ENCODE measurements at places on chromosomes 6 and 20.

GRCh38 chr6:45327956-45328522 lies at the start of gene RUNX2:
RUNX2 (plus strand) TSS chr6:45328330; CDS start chr6:45328727, 397 bp downstream.
- DNase-seq, result no peak

GRCh38 chr6:170454512-170455285 lies 98.4 kb downstream of the PSMB1 start:
- no peak for DNase-seq

DNA sequence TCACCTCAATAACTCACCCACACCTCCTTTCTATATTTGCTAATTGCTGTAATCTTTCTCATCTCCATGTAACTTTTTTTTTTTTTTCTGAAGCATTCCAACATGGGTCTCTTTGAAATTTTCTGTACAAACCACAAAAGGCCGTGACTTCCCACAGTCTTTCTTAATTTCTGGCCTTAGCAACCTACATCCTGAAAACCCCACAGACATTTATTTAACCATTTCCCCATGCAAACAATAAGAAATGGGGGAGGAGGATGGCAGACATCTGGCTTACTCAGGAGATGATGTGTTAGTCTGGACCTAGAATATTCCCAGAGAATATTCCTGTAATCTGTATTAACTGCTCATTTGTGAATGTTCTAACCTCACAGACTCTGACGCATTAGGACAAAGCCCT lies 57.6 kb downstream of the MEP1A start:
- no peak for DNase-seq

- DNase-seq, result no peak
These were observed 68.3 kb upstream of the EDN1 start for GRCh38 chr6:12221856-12222255.

DNA sequence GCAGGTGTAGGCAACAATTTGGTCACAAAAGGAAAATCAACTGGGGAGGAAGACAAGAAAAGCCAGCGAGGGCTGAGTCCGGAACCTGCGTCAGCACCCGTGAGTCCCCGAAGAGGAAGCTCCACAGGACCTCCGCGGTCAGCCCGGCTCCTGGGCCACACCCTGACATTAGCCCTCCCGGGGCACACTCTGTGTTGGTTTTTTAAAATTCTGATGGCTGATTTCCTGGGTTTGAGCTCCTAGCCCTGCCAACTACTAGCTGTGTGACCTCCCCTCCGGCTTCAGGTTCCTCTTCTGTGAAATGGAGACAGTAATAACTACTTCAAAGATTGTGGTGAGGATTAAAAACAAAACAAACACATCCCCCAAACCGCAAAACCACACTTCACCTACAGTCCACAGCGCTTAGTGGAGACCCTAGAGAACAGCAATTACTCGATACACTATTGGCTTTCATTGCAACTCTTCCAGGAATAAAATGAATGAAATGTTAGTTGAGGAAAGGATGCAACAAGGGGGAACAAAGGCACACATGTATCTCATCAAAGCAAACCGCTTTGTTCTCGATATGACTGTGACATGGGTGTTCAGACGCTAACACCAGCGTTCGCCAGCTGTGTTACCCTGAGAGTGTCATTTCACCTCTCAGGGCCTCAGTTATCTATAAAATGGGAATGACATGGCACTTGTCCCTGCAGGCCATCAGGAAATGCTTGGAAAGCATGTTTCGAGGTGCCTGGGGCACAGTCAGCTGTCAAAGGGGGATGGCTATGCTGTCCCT lies 985 bp downstream of the ZBP1 start:
- DNase-seq, result no peak

DNA sequence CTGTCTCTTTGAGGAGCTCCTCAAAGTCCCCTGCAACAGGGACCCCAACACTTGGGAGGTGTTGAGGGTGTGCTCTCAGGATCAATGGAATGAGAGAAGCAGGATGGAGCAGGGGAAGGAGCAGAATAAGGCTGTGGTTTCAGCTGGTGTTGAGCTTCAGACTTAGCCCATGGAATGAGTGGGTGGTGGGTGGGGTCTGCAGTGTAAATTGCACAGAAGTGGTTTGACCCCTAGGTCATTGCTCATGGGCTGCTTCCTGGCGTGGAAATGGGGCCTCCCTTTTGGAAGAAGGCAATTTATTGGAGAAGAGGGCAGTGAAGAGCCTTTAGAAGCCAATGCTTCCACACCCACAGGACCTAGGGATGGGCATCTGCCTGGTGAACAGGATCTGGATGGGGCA lies 37.0 kb upstream of the KCNG1 start:
- DNase-seq, result no peak

- DNase-seq, result no peak
These were observed 58.0 kb downstream of the LIN28B start for GRCh38 chr6:105014954-105015353.

Measured in stimulated activated CD4-positive, alpha-beta T cell treated with anti-CD3 and anti-CD28 coated beads, Interleukin-15, amount 100 ng/mL, for 1 hour (primary cell).